CD4-positive, CD25-positive, alpha-beta regulatory T cell (primary cell): ENCODE measurements at places on chromosomes 6 and 20.

DNA sequence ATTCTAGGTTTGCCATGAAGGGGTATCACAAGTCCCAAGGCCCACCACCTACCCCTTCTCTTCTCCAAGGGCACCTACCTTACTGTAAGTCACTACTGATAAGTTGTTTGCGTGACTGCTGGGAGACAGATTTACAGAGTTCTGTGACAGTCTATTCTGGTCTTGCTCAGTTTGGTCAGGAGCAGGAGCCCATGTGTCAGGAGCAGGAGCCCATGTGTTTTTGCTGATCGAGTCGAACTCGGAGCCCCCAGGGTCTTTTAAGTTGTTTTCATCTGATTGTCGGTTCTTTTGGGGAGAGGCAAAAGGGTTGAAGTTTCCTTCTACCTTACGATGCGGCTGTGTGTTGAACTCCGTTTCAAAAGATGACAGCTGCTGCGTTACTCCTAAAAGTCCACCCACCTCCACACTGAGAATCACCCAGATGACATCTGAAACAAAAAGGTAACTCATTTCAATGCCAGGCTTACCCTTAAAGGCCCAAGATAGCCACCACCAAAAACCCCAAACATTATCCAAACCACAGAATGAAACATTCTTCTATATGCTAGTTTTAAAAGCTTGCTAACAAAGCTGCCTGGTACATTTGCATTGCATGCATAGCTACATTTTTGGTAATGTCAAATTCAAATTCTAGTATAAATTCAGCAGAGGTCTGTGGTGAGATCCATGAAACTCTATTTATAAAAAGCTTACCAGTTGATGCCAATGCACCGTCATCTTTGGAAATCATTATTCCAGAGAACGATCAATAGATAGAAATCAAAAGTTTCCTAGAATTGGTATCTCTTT, 50.5 kb upstream of the SPDEF start:
- DNase-seq: no peak

DNA sequence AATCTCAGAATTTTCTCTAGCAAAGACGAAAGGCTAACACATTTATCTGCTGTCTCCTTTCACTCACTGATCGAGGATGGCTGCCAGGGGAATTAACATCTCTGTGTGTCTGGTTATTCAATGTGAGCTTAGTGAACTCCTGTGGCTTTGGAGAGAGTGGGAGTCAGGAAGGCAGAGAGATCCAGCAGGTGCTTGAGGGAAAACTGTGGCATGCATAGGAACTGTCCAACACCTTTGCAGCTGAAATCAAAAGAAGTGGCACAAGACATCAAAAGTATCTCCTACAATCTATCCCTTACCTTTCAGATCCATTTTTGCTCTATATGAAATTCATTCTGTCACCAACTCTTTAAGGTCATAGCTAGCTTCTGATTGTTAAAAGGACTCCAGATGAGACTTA, 11.8 kb upstream of the FAM184A start:
- no peak for DNase-seq

GRCh38 chr20:50610212-50610718, 81.1 kb downstream of the RIPOR3 start:
- no peak for DNase-seq

GRCh38 chr20:37880726-37881591, 22.0 kb upstream of the VSTM2L start:
- DNase-seq: no peak

GRCh38 chr20:46275091-46275490, 33.2 kb downstream of the CDH22 start:
- DNase-seq: no peak

DNA sequence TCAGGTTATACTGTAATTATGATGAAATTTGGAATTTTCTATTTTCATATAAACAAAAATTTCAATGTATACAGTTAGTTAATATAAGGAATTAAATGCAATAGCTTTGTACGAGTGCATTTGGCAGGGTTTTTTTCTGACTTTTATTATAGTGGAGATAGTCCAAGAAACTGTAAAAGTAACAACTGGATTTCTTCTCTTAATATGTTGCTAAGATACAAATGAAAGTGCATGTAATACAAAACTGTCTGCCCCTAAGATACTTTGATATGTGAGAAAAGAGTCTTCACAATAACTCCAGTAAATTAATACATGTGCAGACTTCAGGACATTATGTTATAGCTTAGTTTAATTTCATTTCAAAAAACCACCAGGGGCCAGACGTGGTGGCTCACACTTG, 721.4 kb downstream of the CBLN4 start:
- no peak for DNase-seq
